ENCODE measurements at places on chromosomes 12 and 14.
A peak's percentile ranks its signal among the peaks of the same experiment; 100 is the strongest.

DNA sequence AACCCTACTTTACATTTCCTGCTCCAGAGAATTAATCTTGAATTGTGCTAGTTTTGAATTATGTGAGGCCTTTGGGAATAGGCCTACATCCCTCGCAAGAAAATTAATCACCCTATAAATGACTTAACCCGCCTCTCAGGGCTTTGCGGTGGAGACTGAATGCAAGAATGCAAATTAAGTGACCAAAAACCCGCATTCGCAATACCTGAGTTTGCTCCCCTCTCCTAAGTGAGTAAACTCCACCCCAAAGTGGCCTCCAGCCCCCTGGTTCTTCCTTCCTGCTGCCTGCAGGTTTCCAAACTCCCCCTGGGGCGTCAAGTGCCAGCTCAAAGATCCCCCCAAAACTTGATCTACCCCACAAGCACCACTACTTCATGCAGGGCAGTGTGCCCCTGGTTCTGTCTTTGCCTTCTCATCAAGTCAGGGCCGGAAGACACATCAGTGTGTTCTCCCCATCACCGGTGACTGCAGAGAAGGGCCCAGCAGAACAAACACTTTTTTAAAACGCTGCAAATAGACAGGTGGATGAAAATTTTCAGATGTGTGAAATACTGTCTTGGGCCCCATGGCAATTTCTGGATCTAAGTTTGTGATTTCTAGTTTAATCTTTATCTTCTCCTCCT lies 644.7 kb downstream of the VRK1 start:
- DNase-seq: no peak

GRCh38 chr12:52820521-52820920 lies 6.6 kb upstream of the KRT4 start:
- DNase-seq: no peak

DNA sequence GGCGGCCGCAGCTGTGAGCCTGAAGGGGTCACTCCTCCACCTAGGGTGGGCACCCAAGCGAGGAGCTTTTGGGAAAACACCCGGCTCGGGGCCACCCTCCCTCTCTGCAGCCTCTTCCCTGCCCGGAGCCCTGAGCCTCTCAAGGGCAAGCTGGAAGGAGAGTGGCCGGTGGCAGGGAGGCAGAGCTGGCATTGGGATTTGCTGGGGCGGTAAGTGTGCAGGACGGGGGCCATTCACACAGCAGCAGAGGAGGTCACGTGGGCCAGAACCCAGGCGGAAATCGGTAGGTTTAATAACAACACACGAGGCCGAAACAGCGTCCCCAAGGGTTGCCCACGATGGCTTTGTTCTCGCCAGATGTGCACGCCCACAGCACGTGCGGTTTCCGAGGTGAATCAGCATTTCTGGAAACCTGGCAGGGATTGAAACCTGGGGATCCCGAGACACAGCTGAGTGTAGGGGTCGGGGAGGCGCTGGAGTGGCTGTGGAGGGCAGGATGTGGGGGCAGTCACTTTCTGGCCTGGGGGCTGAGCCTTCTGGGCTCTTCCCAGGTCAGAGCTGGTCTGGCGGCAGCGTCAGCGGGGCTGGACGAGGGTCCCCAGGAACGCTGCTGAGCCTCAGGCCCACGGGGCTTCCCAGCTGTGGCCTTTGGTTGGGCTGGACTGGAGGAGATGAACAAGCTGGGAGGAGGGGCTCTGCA lies 23.5 kb downstream of the NOC4L start:
- DNase-seq: no peak

DNA sequence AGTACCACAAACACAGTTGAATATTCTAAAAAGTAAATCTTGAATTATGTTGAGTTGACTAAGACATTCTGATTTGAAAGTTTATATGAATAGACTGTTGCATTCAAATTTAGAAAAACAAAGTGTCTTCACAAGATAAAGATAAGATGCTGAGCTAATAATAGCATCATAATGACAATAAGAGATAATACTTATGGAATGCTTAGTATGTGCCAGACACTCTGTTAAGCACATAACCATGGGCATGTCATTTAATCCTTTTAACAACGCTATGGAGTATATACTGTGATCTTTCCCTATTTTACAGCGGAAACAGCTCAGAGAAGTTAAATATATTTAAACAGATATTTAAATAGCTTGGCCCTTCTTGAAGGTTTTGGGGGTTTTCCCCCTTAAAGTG lies 163.4 kb downstream of the SRGAP1 start:
- DNase-seq: no peak

DNA sequence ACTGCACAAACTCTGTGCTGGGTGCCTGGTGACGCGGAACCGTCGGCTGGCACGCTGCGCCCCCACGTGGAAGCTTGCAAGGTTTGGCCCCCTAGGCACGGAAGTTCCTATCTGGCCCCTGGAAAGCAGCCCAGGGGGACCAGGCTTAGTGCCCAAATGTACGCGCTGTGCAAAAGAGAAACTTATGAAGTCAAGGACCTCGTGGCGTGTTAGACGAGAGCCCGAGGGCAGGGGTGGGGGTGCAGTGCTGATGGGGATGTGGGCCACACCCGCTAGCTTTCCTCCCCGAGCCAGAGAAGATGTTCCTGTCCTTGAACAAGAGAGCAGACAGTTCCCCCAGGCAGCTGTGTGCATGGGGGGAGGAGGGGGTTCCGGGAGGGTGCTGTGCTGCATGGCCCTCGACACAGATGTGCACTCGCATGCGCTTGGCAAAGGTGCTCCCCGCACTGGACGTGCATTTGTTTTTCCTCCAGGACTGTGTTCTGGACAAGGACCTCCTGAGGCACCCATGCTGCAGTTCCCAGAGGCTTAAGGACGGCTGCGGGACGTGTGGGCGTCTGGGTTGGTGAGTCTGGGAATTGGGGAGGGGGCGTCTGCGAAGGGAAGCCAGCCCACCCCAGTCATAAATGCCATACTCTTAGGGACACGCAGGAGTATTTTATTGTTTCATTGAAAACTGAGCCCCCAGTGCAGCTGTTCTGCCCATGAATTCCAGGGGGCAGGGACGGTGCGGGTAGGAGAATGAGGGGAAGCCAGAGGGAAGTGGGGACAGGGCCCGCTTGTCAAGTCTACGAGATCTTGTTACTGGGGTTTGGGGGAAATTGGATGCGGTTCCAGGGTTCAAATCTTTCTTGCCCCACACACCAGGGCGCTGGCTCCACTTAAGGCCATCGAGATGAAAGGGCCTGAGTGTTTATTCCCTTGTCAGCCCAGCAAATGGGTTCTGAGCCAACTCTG lies 80.0 kb downstream of the NTF3 start:
- DNase-seq: peak; percentile 55

GRCh38 chr12:3727877-3728632 lies 24.9 kb downstream of the CRACR2A start:
- DNase-seq: no peak

DNA sequence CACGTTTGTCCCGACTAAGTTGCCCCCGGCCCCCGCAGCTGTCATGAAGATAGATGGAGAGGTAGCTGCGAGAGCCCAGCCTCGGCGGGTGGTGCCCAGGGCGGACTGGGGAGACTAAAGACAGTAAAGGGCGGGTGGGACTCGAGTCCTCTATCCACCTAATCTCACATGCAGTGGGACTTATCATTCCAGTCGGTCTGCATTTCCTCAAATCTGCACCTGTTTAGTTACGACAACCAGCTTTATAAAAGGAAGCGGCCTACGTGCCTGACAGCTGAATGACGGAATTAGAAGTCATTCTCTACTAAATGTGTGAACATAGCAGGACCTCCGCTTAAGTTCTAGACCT lies 109.8 kb upstream of the EGLN3 start:
- DNase-seq: no peak

DNA sequence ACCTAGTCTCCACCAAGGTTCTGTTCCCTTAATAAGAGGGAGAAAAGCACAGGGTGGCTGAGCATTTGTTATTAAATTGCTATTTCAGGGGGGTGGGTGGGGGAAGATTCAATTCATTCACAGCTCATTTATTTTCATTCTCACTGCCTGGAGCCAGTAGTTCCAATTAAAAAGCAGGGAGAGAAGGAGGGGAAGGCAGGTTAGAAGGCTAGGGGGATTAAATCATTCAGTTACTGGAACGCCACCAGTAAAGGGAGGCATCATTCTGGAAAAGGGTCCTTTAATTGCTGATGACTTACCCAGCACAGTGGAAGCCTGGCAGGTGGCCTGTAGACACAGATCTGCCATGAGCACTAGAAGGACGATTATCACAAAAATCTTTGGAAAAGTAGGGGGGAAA lies 47.4 kb downstream of the NIN start:
- DNase-seq: peak; percentile 76

GRCh38 chr14:69101331-69101826 lies 51.5 kb downstream of the DCAF5 start:
- DNase-seq: peak; percentile 34

- DNase-seq: peak; percentile 80
Observed at GRCh38 chr14:91244501-91244901, at the start of gene GPR68. Gene GPR68, minus strand, starts transcription at chr14:91244704. Its CDS starts 9,654 bp downstream, at chr14:91235050.

GRCh38 chr12:67520606-67521005 lies 127.9 kb upstream of the DYRK2 start:
- DNase-seq: no peak

DNA sequence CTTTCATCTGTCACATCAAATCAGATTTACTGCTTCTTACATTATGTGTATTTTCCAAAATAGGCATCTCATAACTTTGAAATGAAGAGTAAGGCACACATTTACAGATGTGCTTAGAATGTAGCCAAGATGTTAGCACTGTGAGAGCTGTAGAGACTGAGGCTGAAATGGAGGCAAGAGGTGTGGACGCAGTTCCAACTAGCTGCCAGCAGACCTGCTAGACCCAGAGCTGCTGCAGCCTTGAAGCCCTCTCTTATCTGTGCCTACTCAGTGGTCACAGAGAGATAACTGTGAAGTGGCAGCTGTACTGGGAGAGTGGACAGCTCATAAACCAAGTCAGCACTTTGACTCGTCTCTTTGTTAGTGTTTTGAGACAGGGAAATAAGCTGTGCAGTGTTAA lies 470.9 kb downstream of the CCER1 start:
- DNase-seq: no peak

DNA sequence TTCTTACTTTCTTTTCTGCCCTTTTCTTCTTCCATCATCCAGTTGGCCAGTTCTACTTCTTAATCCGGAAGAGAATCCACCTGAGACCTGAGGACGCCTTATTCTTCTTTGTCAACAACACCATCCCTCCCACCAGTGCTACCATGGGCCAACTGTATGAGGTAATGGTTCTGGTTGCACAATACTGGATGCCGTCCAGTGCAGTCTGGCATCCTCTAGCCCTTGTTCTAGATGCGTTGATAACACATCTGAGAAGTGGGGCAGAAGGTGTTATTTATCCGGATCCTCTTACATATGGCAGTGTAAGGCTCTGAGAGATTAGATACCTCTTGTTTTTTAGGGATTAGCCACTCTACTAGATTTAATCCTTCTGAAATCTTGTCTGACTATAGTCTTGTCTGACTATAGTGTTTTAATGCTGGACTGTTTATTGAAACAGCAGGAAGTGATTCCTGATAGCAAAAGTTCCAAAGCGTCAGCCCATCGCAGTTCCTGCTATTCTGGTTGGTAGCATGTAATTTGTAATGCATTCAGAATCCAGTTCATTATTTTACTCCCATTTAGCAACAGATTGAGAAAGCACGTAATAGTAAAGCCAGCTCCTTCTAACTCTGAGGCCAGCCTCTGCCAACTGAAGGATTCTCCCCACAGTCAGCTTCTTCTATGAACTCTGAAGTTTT lies 7.9 kb downstream of the GABARAPL1 start:
- no peak for DNase-seq

DNA sequence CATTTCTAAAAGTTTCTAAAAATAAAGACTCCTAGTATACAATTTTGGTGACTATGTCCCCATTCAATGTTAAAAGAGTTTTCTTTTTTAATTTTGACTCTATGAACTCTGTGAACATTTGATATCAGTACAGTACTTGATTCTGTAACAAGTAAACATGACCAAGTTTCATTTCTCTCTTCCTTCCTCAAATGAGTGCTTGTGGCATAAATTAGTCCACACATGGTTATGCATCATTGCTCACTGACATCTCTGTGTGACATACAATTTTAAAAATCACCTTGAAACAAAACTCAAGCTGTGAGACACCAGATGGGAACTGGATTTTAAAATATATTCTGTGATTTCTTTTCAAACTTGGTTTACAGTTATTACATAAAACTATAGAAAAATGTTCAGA lies 253.9 kb upstream of the MDGA2 start:
- peak; percentile 5 for DNase-seq

- DNase-seq: no peak
Observed at GRCh38 chr14:64845878-64846277, 33.8 kb downstream of the SPTB start.

GRCh38 chr14:67464377-67464776 lies 24.1 kb downstream of the TMEM229B start:
- no peak for DNase-seq

GRCh38 chr12:116887244-116887643 lies 6.0 kb upstream of the HRK start:
- DNase-seq: no peak

DNA sequence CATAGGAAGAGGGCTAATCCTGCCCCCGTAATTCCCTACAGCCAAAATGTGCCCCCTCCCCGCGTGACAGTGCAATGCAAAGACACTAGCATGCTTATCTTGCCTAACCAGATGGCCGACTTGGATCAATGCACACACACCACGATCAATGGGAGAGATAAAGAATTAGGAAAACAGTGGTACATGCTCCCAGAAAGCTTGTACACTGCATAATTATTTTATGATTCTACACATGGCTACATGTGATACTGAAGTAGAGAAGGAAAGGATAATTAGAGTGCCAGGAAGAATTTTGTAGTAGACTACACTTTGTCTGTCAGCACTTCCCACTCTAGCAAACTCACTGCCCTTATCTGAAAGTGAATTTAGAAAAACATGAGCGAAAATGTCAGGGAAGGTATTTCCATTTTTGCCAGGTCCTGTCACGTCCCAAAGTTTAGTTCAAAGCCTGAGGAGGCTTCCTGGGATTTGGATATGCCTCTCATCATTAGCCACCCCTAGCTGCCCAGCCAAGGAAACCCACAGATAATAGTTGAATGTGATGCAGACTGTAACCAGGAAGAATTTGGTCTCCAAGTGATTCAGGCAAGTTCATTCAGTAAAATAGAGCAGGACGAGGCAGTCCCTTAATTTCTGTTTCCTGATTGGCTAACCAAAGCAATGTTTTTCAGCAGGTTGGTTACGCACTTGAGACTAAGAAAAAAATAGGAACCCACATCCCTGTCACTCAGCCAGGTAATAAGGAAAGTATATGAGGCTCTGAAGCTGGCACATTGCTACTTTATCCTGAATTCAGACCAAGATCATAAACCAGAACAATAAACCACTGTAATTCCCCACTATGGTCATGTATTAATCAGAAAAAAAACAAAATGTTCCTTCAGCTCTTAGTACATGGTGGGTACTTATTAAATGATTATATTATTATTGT lies 199.6 kb upstream of the OTX2 start:
- peak; percentile 24 for DNase-seq

- DNase-seq: peak; percentile 96
Observed at GRCh38 chr12:116123451-116124258, 153.8 kb downstream of the MED13L start.

GRCh38 chr14:34931206-34931605 lies 51.6 kb upstream of the SRP54 start:
- no peak for DNase-seq

DNA sequence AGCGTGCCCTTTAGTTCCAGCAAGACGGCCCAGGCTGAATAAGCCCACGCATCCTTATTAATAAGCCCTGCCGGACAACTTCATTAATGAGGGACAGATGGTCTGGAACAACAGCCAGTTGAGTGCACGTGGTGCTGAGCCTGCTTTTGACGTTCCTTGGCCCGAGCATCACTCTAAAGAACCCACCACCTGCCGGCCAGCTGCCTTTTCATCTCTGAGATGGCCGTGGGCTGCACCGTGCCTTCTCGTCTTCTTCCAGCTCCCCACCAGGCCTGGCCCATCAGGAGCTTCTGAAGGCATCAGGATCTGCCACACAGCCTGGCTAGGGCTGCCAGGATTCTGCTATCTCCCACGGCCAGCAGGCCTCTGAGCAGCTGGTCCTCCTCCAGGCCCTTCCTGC lies 80.0 kb downstream of the AACS start:
- peak; percentile 83 for DNase-seq

Data from eye (tissue), 1 donor.